GM04503 (cell line): ENCODE measurements at places on chromosomes 1 and 21.
A peak's percentile ranks its signal among the peaks of the same experiment; 100 is the strongest.

- peak; percentile 69 for DNase-seq
Measured at GRCh38 chr21:38321568-38321967, 64.8 kb downstream of the KCNJ15 start.

DNA sequence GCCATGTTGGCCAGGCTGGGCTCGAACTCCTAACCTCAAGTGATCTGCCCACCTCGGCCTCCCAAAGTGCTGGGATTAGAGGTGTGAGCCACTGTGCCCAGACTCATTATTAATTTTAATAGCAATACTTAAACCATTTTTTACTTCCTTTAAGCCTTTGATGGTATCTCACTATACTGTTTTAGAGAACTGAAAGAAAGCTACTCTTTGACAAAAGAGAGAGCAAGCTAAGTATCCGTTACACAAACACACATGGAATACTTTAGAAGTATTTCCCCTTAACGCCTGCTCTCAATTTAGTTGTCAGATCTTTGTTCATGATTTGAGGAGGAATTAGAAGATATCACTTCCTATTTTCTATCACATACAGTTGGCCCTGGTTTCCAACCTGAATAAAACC lies 189.4 kb downstream of the COP1 start:
- DNase-seq = no peak

GRCh38 chr1:61158591-61158990 lies 76.2 kb downstream of the NFIA start:
- DNase-seq = no peak

GRCh38 chr1:207882692-207883091 lies 28.2 kb downstream of the CD34 start:
- DNase-seq = no peak

DNA sequence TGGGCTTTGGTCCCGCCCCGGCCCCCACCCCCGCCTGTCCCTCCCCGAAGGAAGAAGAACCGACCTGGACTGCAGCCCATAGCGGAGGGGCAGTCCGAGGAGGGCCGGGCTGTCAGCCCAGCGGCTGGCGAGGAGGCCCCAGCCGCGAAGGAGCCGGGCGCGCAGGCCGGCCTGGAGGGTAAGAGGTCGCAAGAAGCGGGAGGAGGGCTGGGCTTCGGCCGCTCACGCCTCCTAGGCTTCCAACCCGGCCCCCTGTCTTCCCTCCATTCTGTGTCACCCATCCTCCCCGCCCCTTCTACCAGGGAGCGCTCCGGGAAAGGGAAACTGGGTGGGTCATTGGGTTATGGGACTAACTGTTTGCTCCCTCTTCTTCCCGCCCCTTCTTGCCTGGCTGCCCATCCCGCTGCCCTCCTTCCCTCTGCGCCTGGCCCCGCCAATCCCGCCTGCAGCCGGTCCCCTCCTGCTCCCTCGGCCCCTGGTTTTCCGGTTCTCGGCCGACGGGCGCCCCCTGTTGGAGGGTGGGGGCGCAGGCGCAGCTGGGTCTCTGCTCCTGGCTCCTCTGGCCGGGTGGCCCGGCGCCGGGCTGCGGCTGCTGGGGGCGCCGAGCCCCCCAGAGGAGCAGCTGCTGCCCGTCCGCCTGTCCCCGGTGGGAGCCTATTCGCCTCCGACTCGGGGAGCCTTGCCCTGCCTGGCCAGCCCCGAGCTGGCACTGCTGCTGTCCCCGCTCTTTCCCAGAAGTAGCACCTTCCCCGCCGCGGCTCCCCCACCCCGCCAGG lies 2.4 kb downstream of the RUSC1 start:
- DNase-seq = peak; percentile 89
